ENCODE measurements at places on chromosomes 13 and 19.
A peak's percentile ranks its signal among the peaks of the same experiment; 100 is the strongest.

DNA sequence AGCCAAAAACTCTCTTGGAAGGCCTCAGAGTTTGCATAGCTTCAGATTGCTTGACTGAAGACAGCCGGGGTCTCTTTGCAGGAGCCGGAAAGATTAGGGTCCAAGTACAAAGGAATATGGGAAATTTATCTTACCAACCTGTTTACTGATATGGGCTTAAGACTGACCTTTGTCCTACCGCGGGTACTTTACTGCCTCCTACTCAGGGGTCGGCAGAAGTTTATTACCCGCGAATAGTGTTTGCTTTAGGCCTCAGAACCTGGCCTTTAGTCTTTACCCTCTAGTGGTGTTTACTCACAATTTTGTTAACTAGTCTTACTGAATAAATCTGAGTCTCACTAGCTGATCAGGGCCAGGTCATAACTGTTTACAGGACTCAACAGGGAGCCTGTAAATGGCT lies 765.4 kb upstream of the SPRY2 start:
- no peak for DNase-seq

GRCh38 chr13:50801087-50801931 lies 42.2 kb downstream of the DLEU7 start:
- peak; percentile 22 for DNase-seq

DNA sequence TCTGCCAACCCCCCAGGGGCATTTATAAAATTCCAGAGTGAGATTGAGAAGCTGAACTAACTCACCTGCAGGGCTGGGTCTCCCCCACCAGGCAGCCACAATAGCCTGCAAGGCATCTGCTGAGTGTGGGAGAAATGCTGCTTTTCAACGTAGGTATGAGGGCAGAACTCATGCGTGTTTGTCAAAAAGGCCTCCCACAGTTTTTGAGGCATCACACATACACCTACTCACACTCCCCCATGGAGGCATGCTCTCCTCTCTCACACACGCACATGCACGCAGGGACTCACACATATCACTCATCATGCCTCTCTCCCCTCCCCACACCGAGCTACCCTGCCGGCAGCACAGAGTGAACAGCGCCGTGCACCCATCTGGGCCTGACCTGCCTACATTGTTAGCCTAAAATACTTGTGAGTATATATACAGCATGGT lies 390.5 kb downstream of the FGF9 start:
- peak; percentile 66 for DNase-seq

DNA sequence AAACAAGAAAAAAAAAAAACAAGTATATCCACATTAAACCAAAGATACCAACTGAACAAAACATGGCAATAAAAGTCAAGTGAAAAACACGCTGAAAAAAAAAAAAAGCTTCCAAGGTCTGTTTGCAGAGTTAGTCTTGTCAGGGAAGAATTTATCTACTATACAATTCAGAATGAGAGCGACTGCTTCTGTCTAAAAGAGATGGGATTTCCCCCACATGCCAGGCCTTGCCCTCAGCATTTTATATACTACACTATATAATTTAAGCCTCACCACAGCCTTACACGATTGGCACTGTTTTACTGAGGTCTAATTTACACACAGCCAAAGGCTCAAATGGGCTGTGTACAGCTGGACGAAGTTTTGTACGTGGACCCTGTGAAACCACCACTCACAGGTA lies 67.3 kb downstream of the FOXO1 start:
- no peak for DNase-seq

- no peak for DNase-seq
Observed at GRCh38 chr19:39557811-39558623, 18.1 kb upstream of the EID2 start.

DNA sequence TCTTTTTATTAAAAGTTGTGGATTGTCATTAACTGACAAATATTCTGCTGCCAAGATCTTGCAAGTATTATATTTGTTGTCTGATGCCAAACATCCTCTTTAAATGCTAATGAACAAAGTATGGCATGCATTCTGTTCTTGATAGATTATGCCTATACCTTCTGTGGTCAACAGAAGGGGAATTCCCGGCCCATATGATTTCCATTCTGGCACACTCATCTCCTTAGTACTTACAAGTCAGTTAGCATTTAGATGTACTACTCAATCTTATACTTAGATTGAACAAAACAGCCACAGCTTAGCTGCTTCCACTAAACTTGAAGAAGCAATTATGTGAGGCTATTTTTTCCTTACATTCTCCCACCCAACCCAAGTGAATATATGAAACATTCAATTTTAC lies 246.1 kb upstream of the DACH1 start:
- no peak for DNase-seq

GRCh38 chr19:45276284-45276687 lies 25.2 kb downstream of the MARK4 start:
- no peak for DNase-seq

DNA sequence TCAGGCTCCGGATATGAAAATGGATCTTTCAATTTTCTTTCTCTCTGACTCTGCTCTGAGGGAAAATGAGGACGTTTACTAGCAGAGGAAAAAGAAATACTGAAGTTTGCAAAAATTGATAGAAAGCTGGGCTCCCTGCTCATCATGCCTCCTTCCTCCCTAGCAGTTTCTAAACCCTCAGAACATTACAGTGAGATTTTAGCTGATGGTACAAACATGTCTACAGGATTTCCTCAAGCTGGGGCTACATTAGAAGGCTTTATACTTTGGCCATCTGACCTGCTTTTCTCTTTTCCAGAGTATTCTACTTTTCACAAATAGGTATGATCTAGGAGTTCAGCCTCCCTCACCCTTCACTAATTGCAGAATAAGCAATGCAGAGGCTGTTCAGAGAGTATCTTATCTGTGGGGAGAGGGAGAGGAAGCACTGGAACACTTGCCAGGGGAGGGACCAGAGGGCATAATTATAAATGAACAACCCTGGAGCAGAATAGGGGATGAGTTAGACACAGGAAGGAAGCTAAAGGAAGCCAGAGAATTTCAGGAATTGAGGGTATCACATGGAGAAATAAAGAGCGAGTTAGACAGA lies 30.0 kb downstream of the CEACAM1 start:
- DNase-seq = no peak

- DNase-seq = no peak
Observed at GRCh38 chr13:111296417-111296816, 24.0 kb upstream of the TEX29 start.

GRCh38 chr13:32866921-32867320 lies 149.3 kb upstream of the KL start:
- DNase-seq = no peak

- DNase-seq = no peak
Observed at GRCh38 chr13:54637366-54637765, 1608.8 kb downstream of the OLFM4 start.

DNA sequence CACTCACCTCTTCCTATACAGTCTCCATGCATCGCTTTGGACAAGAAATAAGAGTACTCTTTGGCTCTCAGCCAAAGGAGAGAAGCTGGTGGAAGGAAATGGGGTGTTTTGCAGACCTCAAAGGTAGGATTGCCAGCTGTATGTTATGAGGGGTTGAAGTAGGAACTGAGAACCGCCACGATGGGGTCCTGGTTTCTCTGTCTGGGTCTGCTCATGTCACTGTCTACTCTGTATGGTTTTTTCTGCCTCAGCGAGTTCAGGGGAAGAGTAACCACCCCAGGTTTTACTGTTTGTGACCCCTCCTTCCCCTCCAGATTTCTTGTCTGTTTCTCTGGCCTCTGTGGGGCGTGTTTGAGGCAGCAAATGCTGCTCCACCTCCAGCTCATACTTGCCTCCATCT lies 4.1 kb downstream of the ZNF805 start:
- no peak for DNase-seq

GRCh38 chr19:11658970-11659369 lies 61.7 kb downstream of the ZNF627 start:
- no peak for DNase-seq

DNA sequence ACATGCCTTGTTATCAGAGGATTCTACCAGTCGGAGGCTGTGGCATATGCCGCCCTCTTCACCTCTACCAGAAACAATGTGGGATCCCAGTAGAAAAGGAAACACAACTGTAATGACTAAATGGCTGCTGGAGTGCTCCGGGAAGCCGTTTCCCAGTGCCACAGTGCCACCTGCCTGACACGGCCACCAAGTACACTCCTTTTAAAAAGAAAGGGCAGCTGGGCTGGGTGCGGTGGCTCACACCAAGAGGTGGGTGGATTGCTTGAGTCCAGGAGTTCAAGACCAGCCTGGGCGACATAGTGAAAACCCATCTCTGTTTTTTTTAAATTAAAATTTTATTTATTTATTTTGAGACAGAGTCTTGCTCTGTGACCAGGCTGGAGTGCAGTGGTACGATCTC lies 67.3 kb downstream of the TRPM4 start:
- DNase-seq = no peak

DNA sequence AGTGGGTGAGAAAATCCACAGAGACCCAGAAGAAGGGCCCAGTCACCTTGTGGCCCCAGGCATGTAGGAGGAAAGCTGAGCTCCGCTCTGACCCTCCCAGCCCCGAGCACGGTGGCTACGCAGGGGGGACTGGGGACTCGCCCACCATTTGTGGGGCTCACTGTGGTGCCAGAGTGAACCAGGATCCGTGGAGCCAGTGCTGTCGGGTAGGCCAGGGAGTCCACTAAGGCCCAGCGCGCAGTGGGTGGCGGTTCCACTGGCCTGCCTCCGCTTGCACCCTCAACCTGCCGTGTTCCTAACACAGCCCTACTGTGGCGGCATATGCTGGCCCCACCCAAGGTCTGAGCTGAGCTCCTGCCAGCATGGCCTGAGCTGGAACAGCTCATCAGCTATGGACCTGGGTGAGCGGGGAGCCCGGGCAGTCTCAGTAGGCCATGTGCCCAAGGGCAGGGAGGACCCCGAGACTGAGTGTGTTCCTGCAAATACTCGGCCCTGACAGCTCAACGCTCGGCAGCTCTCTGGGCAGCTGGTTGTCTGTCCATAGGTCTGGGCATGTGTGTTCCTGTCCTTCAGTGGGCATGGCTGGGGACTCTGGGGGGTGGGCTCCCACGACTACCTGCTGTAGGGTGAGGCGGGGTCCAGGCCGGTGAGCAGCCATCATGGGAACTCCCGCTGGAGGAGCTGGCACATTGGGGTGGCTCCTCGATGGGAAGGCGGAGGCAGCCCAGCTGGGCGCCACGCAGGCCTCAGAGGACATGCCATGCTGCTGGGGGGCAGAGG lies 36.6 kb downstream of the CEBPG start:
- DNase-seq = no peak

- no peak for DNase-seq
Observed at GRCh38 chr19:9009935-9010651, at the start of gene MUC16. Gene MUC16, minus strand, starts transcription at chr19:9010409.

DNA sequence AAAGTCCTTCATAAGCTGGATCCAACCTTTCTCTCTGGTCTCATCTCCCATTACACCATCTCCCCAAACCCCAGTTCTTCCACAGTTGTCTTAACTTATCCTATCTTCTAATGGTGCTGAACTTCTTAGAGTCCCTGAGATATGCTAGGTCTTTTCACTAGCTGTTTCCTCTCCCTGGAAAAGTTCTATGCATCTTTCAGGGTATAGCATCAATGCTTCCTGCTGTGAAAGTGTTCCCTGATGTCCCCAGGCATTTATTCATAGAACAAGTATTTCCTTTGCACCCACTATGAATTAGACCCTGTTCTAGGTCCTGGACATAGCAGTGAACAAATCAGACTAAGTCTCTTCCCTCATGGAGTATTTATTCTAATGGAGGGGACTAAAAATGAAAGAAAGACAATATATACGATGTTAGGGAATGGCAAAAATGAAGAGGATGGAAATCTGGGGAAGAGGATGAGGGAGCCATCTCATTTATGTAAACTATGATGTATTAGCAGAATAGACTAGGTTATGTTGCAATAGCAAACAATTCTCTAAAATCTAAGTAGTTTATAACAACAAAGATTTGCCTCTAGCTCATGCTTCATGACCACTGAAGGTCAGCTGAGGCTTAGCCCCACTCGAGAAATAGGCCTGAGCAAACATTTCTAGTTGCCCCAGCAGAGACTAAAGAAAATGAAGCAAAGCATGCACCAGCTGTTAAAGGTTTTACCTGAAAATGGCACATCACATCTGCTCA lies 120.0 kb downstream of the CYSLTR2 start:
- no peak for DNase-seq

- DNase-seq = no peak
Observed at GRCh38 chr13:95926231-95926630, 127.0 kb downstream of the UGGT2 start.

- DNase-seq = no peak
Observed at GRCh38 chr19:18441804-18442788, 4.2 kb upstream of the ISYNA1 start.

DNA sequence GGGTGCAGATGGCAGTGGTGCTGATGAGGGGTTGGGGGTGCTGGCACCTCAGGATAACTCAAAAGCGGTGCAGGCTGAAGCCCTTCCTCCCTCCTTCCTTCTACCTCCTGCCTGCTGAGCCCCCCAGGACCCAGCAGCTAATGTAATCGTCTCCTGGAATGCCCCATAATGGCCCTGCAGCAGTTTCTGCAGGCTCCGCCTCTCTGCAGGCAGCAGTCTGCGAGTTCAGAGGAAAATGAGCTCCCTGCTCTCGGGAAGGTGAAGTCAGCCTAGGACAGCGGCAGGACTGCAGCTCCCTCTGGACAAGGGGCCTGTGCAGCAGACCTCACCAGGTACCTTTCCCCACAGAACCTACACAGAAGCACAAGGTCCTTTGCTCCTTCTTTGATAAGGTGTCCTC lies 130.9 kb downstream of the ZDHHC20 start:
- DNase-seq = no peak

DNA sequence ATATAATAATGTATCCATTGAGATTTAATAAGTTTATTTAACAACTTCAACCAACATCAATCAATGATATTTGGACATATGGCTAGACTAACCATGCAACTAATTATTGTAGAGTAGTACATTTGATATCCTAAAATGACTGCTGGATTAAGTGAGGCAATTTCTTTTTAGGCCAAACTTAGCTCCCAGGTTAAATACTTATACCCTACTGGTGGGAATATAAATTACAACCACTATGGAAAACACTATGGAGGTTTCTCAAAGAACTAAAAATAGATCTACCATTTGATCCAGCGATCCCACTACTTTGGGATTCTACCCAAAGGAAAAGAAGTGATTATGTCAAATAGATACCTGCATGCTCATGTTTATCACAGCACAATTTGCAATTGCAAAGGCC lies 345.8 kb downstream of the RBM26 start:
- DNase-seq = no peak

GRCh38 chr19:17830567-17831418 lies 9.5 kb upstream of the INSL3 start:
- DNase-seq = peak; percentile 38

DNA sequence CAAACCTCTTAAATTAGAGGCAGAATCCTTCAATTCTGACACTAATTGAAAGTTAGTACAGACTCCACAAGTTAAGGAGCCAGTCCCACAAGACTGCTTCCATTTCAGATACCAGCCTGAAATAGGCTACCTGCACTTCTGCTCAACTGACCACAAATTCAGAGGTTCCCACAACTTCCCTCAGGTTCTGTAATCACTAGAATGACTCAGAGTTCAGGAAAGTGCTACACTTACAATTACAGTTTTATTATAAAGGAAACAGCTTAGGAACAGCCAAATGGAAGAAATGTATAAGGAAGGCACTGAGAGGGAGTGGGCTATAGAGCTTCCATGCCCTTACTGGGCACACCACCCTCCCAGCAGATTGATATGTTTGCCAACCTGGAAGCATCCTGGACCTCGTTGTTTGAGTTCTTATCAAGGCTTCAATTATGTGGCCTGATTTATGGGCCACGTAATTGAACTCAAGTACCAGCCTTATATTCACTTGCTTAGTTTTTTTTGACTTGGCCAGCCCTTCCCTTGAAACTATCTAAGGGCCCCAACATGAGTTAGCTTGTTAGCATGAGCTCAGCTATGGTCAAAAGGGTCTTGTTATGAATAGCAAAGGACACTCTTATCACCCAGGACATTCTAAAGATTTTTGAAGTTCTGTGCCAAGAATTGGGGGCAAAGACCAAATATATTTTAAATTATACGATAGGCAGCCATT lies 25.9 kb downstream of the NBEA start:
- DNase-seq = no peak

All from stimulated activated CD8-positive, alpha-beta memory T cell treated with anti-CD3 and anti-CD28 coated beads, Interleukin-4, amount 100 ng/mL, for 24 hours (primary cell).